ENCODE measurements at places on chromosomes 5 and 9.

DNA sequence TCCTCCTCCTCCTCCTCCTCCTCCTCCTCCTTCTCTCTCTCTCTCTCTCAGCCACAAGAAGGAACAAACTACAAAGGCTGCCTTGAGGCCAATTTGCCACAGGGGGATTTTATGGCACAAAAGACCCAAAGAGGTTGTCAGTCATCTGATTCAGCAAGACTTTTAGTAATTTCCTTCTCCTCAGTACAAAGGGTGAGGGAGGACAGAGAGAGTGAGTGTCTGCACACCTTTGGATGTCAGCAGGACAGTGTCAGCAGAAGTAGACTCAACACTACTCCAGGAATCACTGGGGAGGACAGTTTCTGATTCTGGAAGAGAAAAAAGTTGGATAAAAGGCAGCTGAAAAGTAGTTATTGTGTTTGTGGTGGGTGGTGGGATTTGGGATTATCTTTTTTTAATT lies 13.6 kb downstream of the TIMD4 start:
- DNase-seq, result no peak

GRCh38 chr9:15423231-15423985 lies 732 bp downstream of the SNAPC3 start:
- DNase-seq, result no peak

GRCh38 chr9:126612813-126613641 lies 701 bp upstream of the LMX1B start:
- no peak for DNase-seq

- no peak for DNase-seq
Observed at GRCh38 chr5:59786334-59786805, 107.2 kb downstream of the PDE4D start.

DNA sequence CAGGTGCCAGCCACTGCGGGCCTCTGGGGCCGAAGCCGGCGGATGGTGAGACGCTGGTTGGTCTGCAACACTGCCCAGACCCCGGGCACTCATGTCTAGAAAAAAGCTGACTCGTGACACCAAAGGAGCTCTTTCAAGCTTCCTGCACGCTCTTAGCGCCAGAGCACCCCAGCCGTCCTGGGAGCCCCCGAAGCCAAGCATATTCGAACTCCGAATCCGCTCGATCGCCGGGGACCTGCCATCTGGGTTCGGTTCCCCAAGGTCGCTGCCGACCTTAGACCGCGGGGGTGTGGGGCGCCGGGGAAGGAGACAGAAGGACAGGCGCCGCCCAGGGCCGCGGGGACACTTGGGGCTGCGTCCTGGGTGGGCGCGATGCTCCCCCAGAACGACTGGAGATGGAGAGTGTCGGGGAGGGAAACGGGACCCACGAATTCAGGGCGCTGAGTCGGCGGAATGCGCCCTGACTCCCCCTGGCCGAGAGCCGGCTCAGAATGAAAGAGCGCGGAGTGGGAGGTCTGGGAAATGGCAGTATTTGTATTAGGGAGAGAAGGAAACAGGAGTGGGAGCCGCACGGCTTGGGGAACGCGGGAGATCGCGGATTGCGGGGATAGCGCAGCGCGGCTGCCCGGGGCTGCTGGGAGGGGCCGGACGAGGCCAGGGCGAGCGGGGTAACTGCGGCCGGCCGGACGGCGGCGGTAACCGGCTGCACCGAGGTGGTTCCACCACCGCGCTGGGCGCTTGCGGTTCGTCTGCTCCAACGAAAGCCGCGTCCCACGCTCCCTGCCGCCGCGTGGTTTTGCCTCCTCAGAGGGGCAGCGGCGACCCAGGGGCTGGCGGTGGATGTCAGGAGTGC lies 20.1 kb upstream of the MARCHF6 start:
- no peak for DNase-seq

DNA sequence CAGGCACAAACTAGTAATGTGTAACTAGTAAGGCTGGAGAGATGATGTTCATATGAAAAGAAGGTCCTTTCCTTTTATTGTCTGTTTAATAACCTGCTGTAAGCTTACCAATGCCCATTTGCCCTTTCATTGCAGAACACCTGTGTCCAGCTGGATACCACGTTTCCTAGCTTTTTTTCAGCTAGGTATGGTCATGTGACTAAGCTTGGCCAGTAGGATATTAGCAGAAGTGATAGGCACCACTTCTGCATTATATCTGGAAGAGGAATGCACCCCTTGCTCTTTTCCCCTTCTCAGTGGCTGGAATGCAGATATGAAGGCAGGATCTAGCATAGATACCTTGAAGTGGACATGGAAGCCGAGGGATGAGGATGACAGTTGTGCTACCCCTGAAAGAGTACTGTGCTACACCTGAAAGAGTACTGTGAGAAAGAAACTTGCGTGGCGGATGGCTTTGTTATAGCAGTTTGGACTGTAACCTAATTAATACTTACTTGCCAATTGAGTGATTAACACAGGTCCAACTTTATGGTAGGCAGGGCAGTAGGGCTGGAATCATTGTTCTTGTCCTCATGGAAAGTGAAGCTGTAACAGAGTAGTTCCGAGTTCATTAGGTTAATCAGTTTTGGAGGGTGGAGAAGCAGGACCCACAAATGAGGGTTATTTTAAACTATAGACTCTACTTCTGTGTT lies 6.8 kb downstream of the SMIM32 start:
- no peak for DNase-seq

DNA sequence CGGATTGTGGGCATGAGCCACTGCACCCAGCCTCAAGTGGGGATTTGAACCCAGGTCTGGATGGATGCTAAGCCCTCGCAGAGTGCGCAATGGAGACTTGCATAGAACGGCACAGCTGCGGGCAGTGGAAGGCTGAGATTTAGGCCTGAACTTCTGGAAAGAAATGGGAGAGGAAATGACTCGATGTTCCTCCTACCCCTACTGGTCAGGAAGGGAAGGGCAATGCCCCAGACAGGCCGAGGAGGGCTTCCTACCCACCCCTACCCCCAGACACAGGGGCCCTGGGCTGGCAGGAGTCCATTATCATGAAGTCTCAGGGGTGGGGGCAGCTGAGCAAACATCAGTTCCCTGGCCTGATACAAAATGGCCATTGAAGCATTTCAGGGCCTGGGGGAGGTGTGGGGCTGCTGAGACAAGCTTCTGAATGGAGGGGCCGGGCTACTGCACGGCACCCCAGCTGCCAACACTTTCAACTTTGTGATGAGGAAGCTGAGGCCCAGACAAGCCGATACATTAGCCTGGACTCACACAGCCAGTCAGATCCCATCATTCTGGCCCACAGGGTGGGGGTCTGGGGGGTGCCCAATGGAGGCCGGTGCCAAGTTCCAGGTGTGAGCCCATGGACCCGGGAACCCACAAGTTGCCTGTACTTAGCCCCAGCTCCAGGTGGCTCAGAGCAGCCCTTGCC lies 13.5 kb upstream of the WDR38 start:
- DNase-seq, result no peak

DNA sequence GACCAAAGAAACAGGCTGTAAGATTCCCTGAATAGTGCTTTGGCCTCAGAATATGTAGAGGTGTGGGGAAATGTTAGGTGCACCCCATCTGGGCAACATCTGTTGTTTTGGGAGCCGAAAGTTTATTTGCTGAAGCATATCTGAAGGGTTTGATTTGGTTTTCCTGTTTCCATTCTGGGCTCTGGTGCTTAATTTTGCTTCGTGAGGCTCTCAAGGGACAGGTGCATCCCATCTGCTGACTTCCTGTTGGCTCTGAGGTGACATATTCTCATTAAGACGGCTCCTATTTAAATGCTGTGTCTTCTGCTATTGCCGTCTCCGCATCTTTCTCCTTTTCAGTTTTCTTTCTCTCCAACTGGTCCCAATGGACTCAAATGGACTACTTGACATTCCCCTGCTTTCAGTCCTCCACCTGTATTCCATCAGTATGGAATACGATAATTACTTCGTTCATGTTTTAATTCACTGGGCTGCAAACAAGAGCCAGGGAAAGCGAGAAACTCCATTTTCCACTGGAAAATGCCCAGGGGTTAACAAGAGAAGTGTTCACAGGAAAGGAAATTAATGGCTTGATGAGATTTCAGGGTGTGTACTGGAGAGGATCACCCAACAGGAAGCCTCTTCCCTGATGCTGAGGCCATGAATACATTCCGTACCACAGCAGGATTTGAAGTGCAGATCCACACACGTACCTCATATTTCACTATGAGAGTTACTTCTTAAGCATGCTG lies 104.0 kb downstream of the MTX3 start:
- DNase-seq, result no peak

- DNase-seq, result no peak
Observed at GRCh38 chr5:68894673-68895072, 199.1 kb upstream of the SLC30A5 start.

DNA sequence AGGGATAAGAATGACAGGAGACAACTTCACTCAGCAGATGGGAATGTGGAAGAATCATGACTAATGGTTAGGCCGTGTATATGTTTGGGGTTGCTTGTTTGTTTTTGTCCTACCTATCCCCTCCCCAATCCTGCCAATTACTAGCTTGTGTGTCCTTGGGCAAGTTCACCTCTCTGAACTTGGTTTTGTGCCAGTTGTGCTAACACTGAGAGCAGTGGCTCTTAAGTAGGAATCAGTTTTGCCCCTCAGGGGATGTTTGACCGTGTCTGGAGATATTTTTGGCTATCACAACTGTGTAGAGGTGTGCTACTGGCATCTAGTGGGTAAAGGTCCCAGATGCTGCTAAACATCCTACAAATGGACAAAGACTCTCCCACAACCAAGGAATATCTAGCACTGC lies 287.0 kb downstream of the DMRT2 start:
- no peak for DNase-seq

- peak; percentile 2 for DNase-seq
Observed at GRCh38 chr9:22813529-22813928, 366.9 kb downstream of the DMRTA1 start.

DNA sequence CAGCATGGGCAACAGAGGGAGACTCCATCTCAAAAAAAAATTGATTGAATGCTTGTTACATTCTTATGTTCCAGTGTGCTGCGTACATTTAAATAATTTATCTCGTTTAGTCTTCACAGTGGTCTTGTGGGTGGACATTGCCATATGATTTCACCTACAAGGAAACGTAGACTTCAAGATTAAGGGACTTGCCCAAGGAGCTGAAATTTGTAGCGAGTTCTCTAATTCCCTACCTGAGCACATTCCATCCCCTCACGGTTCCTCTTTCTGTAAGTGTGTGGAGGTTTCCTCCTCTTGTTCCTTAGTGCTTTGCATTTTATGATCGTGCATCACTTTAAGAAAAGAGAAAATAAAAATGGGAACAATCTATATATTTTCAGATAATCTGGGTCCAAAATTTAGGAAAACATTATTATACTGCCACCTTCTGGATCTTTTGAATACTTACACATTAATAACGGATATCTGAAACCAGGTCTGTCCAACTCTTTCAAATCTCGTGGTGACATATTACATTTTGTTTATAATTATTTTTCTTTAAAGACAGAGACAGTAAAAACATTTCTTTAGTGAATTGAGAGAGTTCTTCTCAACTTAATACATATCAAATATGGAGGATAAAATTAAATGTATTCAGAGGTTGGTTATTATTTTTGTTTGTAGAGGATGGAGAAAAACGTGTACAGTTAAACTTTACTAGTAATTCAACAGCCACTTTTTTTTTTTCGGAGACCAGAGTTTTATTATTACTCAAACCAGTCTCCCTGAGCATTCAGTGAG lies 29.9 kb upstream of the C7 start:
- peak; percentile 18 for DNase-seq

Measured in globus pallidus (tissue), 1 donor.